ENCODE measurements at places on chromosomes 12 and 14.

GRCh38 chr12:99611117-99611516 lies 36.4 kb upstream of the GARIN6 start:
- no peak for DNase-seq

DNA sequence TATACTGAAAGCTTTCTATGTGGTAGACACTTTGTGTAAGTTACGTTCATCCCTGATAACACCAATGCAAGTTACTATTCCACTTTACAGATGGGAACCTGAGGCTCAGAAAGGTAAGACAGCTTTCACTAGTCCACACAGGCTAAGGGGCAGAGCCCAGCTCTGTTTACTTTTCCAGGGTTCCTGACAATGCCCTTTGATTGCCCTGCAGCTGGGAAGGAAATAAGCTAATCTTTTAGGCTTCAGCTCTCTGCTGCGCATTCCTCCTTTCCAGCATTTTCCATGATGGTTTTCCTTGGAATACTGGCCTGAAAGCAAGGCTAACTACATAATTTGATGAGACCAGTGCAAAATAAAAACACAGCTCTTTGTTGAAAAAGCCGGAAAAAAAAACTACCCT lies 185.7 kb upstream of the BTG1 start:
- DNase-seq: no peak

DNA sequence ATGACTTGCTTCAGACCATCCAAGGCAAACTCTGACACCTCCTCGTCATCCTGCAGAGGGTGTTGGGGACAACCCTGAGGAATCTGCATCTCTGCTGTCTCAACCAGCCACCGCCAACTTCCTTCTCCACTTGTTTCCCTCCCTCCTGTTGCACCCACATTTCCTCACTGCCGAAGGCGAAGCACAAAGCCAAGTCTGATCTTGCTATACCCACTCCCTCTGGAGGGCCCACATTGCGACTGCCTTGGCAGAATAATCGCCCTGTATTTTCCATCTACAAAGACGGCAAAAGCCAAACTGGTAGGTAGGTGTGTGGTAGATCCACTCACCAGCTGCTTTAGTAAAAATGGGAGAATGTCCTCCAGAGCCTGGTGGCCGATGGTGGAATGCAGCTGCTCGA lies 21.8 kb upstream of the RAB35 start:
- DNase-seq: no peak

GRCh38 chr14:75648066-75648838 lies 12.4 kb downstream of the ERG28 start:
- DNase-seq: peak; percentile 39

DNA sequence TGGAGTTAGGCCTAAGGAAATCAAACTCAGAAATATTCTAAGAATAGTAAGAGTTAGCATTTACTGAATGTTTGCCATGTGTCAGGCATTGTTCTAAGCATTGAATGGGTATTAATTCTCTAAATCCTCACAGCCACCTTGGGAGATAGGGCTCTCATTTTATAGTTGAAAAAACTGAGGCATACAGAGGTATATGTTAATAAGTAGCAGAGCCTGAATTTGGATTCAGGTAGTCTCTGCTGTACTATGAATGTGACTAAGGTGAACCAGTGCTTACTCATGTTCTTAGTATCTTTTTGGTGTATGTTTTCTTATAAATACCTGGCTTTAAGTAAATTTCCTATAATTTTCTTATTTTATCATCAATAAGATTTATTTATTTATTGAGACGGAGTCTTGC lies 8.1 kb downstream of the ARF6 start:
- DNase-seq: no peak

DNA sequence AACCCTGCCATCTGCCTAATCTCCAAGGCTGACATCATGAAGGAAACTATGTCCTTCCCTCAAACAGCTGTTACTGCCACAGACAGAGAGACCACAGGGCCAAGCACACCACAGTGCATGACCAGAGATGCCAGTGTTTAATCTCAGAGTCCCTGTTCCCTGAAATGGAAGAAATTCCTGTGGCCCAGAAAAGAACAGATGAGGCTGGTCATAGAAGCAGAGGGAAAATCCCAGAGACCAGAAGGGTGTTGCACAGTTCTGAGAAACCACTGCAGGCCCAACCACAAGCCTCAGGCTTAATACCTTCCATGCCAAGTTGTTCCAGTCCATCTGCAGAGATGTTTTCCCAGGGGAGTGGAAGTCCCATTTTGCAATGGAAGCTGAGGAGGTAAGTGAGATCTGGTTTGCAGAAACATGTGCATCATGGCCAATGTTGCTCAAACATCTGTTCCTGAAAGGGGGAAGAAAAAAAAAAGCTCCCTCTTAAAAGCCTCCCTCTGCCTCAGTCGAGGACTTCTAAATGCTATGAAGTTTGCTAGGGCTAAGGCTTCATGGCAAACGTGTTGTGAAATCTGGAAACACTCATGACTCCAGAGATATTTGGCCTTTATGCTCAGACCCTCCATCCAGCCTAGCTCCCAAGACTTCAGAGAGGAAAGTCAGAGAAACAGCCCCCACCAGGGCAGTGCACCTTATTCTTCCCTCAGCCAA lies 98.6 kb downstream of the SCARB1 start:
- DNase-seq: no peak

DNA sequence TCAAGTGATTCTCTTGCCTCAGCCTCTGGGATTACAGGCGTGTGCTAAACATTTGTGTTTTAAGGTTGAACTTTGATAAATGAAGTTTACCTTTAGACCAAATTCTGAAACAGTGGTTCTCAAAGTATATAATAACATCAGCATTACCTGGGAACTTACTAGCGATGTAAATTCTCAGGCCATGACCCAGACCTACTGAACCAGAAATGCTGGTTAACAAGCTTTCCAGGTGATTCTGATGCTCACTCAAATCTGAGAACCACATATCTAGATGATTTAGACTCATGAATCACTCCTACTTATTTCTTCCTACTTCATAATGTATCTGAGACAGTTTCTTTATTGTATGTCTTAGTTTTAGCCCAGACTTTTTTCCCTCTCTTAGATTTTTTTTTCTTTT lies 43.6 kb downstream of the RAD51B start:
- no peak for DNase-seq

GRCh38 chr14:104636131-104636530 lies 31.6 kb upstream of the TMEM179 start:
- no peak for DNase-seq

- DNase-seq: no peak
These were observed 516.5 kb upstream of the MGAT4C start for GRCh38 chr12:86772696-86773095.
